SW480 (cell line): ENCODE measurements at places on chromosomes 2 and 18.
A peak's percentile ranks its signal among the peaks of the same experiment; 100 is the strongest.

- DNase-seq = no peak
These were observed 8.6 kb upstream of the COBLL1 start for GRCh38 chr2:164850235-164850634.

GRCh38 chr2:120650022-120650644 lies 85.5 kb upstream of the GLI2 start:
- DNase-seq = peak; percentile 48

- DNase-seq = peak; percentile 1
These were observed 18.6 kb downstream of the ERMN start for GRCh38 chr2:157307021-157307420.

GRCh38 chr2:29920130-29920577 lies 1.2 kb downstream of the ALK start:
- no peak for DNase-seq

GRCh38 chr2:11550302-11550701 lies 16.5 kb downstream of the GREB1 start:
- no peak for DNase-seq

- DNase-seq = no peak
These were observed 206.5 kb upstream of the AGAP1 start for GRCh38 chr2:235287375-235287733.

DNA sequence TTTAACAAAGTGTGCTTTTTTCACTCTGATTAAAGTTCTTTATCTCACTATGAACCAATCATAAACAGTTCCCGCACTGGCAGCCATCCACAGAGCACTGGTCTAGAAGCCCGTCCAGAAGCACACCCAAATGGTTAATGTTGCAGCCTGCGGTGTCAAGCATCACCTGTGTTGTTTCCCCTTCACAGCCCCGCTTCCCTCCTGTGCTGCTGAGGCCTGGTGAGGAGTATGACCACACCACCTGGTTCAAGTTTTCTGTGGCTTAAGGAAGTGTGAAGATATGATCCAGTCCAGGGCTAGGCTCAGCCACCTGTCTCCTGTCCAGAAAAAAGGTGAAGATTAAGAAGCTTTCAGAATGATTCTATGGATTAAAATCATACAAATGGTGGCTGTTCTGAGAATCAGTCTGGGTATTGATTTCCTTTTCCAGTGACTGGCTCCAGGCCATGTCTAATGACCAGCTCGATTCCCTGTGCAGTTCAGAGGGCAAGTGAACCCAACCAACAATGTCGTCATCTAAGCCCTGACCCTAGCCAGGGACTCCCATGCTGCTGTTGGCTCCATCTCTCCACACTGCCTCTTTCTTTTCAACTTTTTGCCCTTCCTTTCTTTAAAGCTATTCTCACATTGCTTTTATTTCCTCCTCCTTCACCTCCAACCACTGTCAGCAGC lies 17.7 kb downstream of the SRSF7 start:
- no peak for DNase-seq
